Omental fat pad (tissue), 4 donors: ENCODE measurements at places on chromosomes 12 and 14. TPM values are rescaled to one million over a fixed set of nuclear protein-coding genes. Genes with fewer than 3 reads are reported as not detected.

- no peak for DNase-seq
Observed at GRCh38 chr12:89707703-89708564, 704 bp downstream of the ATP2B1 start.

- DNase-seq: no peak
Observed at GRCh38 chr12:19183121-19183838, 53.7 kb downstream of the PLEKHA5 start.

GRCh38 chr12:104648756-104649155 lies 192.0 kb downstream of the CHST11 start:
- DNase-seq: no peak

The HOXC10 gene
- total RNA-seq: not detected

The CLEC4D gene
- total RNA-seq: 2.0 TPM

DNA sequence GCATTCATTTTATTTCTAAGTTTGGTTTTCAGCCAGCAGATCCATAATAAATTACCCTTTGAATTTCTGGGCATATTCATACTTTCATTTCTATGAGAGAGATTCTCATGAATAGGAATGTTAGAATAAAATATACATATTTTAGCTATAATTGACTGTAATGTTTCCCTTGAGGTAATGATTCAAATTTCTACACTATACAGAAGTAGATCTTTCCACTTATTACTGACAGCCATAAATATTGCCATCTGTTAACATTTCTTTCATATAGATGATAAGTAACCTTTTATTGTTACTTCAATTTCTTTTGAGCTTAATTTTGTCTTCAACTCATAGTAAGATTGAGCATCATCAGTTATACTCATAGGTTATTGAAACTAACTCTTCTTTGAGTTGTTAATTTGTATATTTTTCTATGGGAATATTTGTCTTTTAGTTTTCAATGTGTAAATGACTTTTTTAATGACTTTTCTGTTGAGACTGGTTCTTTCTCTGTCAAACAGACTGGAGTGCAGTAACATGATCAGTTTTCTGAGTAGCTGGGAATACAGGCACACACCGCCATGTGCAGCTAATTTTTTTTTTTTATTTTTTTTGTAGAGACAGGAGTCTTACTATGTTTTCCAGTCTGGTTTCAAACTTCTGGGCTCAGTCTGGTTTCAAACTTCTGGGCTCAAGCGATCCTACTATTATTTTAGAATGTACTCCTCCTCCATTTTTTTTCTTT lies 991.6 kb downstream of the SLC6A15 start:
- DNase-seq: no peak

The POTEG gene
- not detected for total RNA-seq

The ASCL1 gene
- total RNA-seq: not detected

- DNase-seq: no peak
Observed at GRCh38 chr14:90387206-90387760, 9.5 kb upstream of the CALM1 start.

GRCh38 chr12:51524386-51524901 lies 66.6 kb upstream of the SCN8A start:
- no peak for DNase-seq

DNA sequence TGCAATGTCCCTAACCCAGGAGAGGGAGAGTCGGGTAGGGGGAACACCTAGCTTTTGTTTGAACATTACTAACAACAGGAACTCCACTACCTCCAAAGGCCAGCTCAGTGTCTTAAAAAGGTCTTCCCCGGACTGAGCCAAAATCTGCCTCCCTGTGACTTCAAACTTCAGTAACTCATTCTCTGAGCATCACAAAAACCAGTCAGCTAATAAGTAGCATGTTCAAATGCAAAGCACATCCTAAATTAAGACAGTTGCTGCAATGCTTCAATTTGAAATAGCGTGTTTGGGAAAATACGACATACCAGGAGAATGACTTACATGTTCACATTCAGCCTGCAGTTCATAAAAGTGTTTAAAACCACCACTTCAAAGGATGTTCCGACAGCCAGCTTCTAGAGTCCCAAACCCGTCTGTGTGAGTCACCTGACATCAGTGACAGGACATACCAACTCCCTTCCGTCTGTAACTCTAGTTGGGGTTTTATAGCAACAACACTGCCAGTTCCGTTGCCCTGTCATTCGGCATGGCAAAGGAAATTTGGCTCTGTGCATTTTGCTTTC lies 13.0 kb downstream of the ZFP36L1 start:
- no peak for DNase-seq

The KRT82 gene
- not detected for total RNA-seq

GRCh38 chr12:44677724-44678123 lies 198.4 kb downstream of the NELL2 start:
- DNase-seq: no peak

DNA sequence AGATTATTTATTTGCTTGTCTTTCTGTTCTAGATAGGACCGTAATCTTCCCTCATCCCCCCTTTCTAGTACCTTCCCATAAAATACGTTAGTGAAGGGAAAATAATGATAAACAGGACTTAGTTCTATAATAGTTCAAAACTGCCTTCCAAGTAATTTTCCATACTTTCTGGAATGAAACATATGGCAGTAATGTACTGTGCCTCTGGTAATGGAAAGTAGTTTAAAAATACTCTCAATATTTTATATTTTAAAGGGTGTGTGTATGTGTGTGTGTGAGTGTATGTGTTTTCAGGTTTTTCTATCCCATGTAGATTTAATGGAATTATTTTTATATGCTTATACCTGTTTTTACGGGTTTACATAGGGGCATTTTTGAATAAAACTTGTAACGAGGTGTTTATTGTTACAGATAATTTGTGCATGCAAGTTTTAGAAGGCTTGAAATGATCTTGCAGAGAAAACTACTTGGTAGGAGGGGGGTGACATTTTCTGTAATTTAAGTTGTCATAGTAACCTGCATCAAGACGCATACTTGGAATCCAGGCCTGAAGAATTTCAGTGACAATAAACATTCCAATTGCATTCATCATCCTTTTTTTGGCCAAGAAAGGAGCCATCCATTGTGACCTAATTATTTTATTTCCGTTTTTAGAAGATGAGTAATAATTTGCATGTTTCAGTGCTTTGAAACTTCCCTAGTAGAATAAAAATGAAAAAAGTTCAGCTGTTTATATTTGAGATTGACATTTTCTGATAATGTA lies 38.9 kb downstream of the RASSF8 start:
- no peak for DNase-seq

DNA sequence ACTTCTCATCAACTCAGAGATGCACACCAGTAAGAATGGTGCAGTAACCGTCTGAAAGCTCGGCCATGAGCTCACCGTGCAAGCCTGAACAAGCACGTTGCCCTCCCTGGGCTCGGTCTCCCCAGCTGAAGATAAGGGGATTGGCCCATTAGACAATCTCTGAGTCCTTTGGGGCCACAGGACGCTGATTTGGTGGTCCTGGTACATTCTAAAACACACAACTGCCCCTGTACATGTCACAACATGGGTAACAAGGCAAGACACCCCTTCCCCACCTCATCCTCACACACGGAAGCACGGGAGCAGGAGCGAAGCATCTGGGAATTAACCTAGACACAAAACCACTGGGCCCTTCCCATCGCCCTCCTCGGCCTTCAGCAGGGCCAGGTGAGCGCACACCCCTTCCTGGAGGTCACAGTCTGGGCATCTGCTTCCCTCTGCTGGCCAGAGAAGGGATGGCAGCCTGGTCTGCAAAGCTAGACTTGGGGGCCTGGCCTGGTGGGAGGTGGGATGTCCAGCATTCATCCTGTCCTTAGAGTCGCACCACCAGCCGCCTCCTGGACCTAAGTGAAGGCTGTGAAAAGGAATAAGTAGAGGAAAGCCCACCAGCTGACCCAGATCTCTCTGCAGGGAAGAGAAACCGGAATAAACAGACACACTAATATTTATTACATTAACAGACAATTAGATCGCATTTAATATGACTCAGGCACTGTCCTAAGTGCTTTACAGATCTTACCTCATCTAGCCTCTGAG lies 18.9 kb upstream of the SMUG1 start:
- DNase-seq: peak; percentile 92

GRCh38 chr14:68796418-68797101 lies 3.7 kb upstream of the ZFP36L1 start:
- DNase-seq: no peak

DNA sequence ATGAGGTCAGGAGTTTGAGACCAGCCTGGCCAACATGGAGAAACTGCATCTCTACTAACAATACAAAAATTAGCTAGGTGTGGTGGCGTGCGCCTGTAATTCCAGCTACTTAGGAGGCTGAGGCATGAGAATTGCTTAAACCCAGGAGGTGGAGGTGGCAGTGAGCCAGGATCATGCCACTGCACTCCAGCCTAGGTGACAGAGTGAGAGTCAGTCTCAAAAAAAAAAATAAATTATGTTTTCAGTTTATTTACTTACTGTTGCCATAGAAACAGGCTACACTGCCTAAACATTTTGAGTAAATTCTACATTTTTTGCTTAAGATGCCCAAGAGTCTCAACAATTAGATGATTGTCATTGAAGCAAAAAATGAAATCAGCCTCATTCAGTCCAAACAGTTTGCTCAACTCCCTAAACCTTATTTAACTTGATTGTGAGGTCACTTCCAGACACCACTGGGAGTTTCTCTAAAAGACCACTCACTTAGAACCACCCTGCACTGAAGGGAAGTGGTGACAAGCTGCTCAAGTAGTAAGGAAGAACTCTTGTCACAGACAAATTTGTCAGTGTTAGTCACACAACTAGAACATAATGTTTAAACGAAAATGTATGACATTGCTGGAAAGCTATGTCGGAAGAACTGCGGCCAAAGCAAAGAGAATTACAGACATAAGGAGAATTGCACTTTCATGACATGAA lies 9.8 kb upstream of the GNPNAT1 start:
- no peak for DNase-seq

GRCh38 chr12:121814429-121815119 lies 10.8 kb downstream of the SETD1B start:
- DNase-seq: no peak

The THTPA gene
- 12.5 TPM for total RNA-seq

DNA sequence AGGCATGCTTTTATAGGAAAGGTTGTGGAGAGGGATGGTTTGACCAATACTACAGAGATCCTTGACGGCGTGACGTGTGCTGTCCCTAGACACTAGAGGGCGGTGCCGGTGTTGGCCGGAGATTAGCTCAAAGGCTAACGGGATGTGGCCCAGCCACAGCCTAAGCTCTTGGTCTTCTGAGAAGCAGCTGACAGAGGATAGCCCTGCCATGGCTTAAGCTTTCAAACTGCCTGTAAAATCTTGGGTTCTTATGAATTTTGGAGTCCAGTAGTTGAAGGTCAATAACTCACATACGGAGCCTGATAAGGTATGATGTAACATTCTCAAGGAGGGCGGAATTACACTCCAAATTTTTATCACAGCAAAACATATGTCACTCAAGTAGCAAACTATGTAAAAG lies 515.7 kb upstream of the ATXN7L3B start:
- DNase-seq: no peak

The ABCD2 gene
- 14.4 TPM for total RNA-seq

The GZMH gene
- total RNA-seq: not detected

DNA sequence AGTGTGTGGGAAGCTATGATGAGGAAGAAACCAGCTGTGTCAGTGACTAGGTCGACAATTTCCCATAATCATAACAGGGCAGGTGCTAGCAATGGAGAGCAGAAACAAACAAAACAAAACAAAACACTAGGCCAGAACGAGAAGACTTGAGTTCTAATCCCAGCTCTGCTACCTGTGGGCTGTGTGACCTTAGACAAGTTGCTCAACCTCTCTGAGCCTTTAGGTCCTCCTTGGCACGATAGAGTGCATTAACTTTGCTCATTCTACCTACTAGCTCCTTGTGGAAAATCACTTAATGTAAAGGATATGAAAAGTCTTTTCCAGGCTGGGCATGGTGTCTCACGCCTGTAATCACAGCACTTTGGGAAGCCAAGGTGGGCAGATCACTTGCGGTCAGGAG lies 11.2 kb downstream of the HHIPL1 start:
- DNase-seq: no peak

DNA sequence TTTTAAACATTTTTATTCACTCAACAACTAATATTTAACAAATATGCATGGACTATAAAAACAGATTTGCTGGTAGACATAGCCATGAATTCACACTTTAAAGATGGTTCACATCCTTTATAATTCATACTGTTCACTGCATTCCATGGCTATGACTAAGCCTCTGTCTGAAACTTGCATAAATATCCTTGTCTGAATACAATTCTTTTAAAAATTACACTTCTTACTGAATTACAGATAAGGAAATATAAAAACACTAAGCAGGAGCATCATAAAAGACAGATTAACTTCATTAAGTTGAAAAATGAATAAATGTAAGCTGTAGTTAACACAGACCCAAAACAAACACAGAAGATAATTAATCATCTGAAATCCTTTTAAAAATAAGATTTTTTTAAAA lies 53.8 kb downstream of the GXYLT1 start:
- DNase-seq: no peak

DNA sequence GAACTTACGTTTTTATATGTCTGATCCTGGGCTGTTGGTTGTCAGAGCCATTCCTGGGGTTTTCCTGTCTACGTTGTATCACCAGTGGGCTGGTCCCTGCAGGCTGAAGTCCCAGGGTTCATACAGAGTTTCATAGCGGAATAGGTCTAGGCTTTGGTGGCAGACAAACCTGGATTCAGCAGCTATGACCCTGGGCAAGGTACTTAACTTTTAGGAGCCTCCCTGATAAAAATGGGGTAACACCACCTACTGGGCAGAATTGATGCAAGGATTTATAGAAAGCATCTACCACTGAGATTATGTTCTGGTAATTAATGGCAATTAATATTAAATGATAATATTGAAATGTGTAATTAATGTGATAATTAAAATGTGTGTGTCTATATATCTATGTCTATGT lies 141.2 kb downstream of the SYNE2 start:
- DNase-seq: no peak
